DMS79 (cell line): ENCODE measurements at places on chromosomes 6 and 20.

GRCh38 chr6:21710908-21711627, 117.5 kb downstream of the SOX4 start:
- DNase-seq = no peak

- no peak for DNase-seq
Observed at GRCh38 chr6:109336221-109336961, 45.9 kb downstream of the CD164 start.

- DNase-seq = no peak
Observed at GRCh38 chr6:90039911-90040310, 145.6 kb downstream of the GJA10 start.

- no peak for DNase-seq
Observed at GRCh38 chr20:45958593-45958992, 13.4 kb downstream of the ZNF335 start.

DNA sequence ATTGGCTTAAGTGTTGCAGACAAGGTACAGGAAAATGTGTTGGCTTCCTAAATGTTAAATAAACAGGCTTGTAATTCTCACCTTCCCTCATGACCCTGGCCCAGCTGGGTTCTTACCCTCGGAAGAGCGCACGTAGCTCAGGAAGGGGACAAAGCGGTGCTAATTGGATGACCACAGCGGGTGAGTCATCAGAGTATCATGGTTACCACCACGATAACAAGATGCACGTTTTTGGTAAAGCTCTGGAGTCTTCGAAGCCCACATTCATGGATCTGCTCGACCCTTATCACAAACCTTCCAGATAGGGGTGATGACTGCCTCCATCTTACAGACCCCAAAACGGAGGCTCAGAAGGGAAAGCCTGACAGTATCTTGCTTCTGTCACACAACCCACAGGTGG, 32.8 kb downstream of the APCDD1L start:
- DNase-seq = no peak

- DNase-seq = no peak
Observed at GRCh38 chr6:107594736-107595135, 104.8 kb downstream of the SOBP start.

GRCh38 chr6:90088009-90088408, 193.7 kb downstream of the GJA10 start:
- no peak for DNase-seq

- DNase-seq = no peak
Observed at GRCh38 chr6:34070315-34071135, 75.4 kb downstream of the GRM4 start.

- no peak for DNase-seq
Observed at GRCh38 chr6:161476711-161477110, 202.8 kb upstream of the AGPAT4 start.

DNA sequence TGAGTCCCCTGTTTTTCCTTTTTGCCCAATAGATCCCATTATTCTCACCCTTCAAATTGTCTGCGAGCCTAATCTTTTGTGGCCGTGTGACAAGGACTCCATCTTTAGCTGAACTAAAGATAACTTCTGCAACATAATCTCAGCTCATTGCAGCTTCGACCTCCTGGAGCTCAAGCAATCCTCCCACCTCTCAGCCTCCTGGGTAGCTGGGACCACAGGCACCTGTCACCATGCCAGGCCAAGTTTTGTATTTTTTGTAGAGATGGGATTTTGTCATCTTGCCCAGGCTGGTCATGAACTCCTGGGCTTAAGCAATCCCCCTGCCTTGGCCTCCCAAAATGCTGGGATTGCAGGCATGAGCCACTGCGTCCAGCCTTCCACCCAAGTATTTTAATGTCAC, 161.0 kb downstream of the GJA1 start:
- DNase-seq = no peak

DNA sequence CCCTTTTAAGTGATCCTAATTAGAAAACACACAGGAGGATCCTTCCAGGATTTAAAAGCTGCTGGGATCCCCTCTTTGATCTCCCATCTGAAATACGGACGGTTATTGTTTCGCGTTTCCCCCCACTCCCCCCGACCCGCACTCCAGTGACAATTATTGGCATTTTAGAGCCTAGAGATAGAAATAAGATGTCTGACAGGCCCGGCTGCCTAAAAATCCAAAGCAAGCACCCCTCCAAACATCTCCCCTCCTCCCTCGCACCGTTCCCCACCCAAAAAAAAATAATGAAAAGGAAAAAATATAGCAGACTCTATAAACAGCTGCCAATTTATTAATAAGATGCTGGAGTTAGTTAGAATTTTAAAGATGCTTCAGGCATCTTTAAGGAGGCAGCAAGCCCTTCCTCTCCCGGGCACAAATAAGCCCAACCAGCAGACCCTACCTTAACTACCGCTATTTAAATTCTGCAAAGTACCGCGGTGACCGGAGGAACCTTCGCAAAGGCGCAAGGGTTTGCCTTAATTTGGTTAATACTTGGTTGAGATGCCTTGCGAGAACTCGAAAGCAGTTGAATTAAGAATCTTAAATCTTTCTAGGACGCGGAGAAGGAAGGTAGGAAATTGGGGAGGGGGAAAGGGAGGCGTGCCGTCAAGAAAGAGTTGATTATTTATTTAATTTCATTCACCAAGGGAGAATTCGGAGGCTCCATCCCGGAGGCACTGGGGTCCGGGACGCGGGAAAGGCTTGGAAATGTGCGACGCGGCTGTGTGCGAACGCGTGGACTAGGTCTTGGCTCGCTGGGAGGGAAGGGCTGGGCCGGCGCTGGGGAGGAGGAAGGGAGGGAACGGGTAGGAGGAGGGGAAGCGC, 1.5 kb upstream of the ISM1 start:
- DNase-seq = no peak

GRCh38 chr6:161130541-161130940, 139.0 kb downstream of the MAP3K4 start:
- DNase-seq = no peak

- DNase-seq = no peak
Observed at GRCh38 chr6:150857062-150857944, 8.2 kb upstream of the MTHFD1L start.

- DNase-seq = peak; percentile 20
Observed at GRCh38 chr20:12575352-12576095, 433.2 kb upstream of the SPTLC3 start.

DNA sequence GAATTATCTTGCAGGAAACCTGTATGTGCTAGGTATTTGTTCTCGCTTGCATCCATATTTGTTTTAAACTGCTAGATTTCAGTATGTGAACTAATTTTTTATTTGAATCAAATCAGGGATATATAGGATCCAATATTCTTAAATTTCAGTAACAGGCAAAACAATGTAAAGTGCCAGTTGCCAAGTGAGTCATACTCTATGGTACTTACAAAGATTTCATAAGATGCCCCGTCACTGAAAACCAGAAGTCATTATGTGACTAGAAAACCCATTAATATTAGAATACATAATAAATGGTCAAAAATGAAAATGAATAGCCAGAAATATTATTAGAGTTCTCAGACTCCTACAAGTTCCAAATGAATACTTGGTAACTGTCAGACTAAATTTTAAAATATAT, 481.2 kb downstream of the TFAP2A start:
- no peak for DNase-seq

DNA sequence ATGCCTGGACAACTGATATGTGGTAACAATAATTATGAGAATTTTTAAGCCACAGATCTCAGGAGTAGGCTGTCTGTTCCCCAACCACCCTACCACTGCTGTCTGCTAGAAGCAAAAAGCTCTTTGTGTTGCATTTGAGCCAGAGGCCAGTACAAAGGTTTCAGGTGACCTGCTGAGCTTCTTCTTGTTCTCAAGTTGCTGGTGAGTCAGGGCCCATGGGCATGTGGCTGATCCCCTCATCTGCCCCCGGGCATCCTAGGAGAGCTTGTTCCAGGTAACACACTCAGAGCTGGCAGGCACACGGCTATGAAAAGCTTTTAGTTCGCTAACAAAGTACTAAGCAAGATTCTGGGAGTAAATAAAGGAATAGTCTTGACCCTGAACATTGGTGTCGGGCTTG, 285.3 kb downstream of the CDC5L start:
- no peak for DNase-seq

DNA sequence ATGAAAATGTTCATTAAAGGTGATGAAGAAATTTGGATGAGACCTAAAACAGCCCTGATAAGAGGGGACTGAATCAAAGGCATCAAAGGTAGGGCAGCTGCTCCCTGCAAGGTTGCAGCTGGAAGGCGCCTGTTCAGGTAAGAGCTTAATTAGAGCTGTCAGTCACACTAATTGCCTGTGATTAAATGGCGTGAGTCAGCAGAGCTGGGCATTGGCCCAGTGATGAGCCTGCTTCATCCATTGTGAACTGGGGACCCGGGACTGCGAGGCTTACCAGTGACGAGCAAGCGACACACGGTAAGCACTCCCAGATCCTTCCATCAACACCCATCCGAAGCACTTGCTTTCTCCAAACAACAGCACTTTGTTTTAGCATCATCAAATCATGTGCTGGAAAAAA, 621.5 kb upstream of the CDH4 start:
- no peak for DNase-seq

- DNase-seq = no peak
Observed at GRCh38 chr20:45308117-45308778, at the start of gene MATN4. Gene MATN4, minus strand, starts transcription at chr20:45308299. Its CDS starts 2,717 bp downstream, at chr20:45305582.

- peak; percentile 63 for DNase-seq
Observed at GRCh38 chr6:157879873-157880254, 56.8 kb downstream of the SNX9 start.

- no peak for DNase-seq
Observed at GRCh38 chr6:3410385-3411360, 46.2 kb downstream of the SLC22A23 start.

GRCh38 chr6:60991427-60992028, 1294.5 kb downstream of the KHDRBS2 start:
- DNase-seq = no peak

DNA sequence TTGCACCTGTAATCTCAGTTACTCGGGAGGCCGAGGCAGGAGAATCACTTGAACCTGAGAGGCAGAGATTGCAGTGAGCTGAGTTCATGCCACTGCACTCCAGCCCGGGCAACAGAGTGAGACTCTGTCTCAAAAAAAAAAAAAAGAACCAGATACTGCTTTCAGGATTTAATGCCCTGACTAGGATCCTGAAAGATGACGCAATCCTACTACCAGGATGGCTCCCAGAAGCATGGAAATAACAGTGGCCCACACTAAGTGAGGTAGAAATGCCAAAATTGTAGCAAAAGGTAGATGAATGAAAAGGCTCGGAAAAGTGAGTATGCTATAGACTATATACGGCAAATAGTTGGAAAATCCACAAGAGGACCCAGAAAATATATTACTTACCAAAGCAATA, 23.8 kb upstream of the KHDC1 start:
- DNase-seq = no peak

GRCh38 chr6:7047128-7047527, 60.6 kb upstream of the RREB1 start:
- no peak for DNase-seq

- no peak for DNase-seq
Observed at GRCh38 chr20:37471741-37472235, 49.3 kb upstream of the NNAT start.

DNA sequence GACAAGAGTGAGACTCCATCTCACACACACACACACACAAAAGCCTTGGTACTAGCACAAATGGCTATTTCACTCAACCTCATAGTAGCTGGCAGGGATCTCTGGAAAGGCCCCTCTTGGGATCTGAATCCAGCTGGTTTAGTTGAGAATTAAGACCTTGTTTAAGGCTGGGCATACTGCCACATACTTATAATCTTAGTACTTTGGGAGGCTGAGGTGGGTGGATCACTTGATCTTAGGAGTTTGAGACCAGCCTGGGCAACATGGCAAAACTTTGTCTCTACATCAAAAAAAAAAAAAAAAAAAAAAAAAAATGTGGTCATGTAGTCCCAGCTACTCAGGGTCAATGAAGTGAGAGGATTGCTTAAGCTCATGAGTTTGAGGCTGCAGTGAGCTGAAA, 628.3 kb downstream of the MMUT start:
- no peak for DNase-seq

DNA sequence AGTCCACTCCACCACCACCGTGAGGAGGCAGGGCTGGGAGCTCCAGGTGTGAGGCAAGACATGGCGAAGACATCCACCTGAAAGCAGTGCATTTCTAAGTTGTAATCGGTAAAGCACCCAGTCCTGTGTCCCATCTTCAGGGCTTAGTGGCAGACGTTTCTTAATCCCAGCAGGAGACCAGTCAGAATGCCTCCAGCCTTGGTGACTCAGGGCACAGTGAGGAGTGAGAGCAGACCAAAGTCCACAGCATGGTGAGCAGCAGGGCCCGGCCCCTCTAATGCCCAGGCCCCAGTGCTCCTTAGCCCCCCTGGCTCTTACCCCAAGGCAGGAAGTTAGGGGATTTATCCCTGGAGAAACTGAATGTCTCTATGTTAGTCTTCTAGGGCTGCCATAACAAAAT, 183.9 kb downstream of the SYNDIG1 start:
- no peak for DNase-seq

- DNase-seq = no peak
Observed at GRCh38 chr20:56518721-56519398, 5.7 kb upstream of the FAM209A start.

GRCh38 chr6:56795466-56796195, 152.9 kb upstream of the DST start:
- DNase-seq = no peak

DNA sequence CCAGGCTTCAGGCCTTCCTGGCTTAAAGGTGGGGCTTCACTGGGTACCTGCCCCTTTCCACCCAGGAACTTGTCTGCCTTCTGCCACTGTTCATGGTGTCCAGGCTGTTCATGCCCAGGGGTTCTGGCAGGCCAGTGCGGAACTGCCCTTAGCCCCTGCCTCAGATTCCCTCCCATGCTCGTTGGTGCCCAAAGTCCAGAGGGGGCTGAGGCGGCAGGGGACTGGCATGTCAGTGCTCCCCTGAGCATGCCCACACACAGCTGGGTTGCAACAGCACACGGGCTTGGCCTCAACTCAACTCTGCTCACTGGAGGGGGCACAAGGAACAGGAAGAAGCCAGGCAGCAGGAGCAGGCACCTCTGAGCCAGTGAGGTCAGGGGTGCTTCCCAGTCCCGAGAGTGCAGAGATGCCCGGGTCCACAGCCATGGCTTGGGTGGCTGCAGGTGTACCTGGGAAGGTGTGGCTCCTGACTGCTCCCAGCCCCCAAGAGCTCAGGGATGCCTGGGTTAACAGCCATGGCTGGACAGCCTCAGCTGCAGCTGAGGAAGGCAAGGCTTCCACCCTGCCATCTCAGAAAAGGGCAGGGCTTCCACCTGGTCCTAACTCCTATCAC, 845.9 kb downstream of the EYS start:
- DNase-seq = no peak

DNA sequence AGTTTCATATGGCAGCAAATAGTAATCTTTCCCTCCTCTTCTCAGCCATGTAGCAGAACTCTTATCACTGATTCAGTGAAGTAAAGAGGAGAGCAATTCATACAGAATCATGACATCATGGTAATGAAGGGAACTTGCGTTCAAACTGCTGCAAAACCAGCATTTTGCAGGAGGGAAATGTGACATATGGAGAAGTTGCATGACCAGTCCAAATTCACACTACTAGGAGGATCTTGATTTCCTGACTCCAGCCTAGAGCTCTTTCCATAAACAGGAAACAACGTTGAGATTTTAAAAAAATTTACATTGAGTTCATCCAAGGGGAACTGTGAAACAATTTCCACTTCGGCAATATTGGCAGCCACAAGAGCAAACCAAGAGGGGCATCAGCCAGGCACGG, 63.8 kb downstream of the MBOAT1 start:
- DNase-seq = no peak

GRCh38 chr6:156698239-156699016, 78.8 kb upstream of the ARID1B start:
- no peak for DNase-seq
